Hypothalamus (tissue), 51 donors: ENCODE measurements at places on chromosomes 4 and X.

- no peak for DNase-seq
Measured at GRCh38 chr4:72486991-72487390, 82.0 kb downstream of the ADAMTS3 start.

DNA sequence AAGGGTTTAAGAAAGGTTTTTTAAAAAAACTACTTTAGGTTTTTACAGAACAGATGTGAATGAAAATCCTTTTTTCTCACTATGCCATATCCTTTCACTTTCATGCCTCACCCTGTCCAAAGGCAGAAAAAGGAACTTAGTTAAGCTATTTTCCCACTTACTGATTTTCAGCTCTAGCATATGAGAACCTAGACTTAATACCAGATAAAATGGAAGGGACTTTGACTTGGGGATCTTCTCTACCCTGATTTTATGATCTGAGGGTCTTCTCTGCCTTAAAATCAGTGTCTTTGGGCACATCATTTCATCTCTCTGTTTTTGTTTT is 42.4 kb downstream of the FNIP2 start:
- DNase-seq: no peak

DNA sequence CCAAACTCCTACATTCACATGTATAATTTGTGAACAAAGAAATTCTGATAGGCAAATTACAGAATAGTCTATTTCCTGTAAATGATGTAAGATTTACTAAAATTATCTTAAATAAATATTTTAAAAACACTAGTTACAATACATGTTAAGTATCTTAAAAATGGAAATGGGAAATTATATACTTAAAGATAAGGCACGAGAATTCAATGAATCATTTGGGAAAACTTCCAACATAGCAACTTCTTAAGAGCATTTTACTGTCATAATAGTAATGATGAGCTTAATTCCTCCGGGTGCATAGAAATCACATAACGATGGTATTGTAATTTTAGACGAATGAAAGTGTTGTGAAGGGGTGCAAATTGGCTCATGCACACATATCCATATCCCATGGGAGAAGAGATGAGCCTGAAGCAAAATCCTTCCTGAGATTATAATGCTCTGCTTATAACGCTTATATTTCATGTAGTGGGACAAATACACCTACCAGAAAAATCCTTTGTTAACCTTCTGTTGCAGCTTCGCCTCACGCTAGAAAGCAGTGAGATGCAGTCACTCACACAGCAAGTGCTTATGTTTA is 873.5 kb downstream of the PDHA2 start:
- no peak for DNase-seq

DNA sequence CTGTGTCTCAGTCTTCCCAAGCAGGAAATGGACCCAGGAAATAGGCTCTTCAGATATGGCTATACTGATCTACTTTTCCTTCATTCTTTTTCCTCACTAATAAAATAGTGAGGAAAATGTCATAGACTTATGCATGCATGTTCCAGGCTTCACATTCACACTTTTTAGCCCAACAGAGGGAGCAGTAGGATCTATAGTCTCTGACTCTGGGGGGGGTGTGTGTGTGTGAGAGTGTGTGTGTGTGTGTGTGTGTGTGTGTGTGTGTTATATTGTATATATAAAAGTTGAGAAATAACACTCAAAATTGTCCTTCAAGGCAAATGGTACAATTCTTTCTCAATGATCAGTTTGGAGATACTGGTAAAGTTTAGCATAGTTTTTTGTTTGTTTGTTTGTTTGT is 297.2 kb upstream of the GALNT7 start:
- DNase-seq: no peak

GRCh38 chrX:23788521-23788920 is 5.5 kb downstream of the SAT1 start:
- DNase-seq: no peak

GRCh38 chrX:9466736-9467135 is 1.9 kb downstream of the TBL1X start:
- DNase-seq: no peak

- DNase-seq: no peak
Measured at GRCh38 chr4:175444512-175444911, 367.6 kb downstream of the GPM6A start.

DNA sequence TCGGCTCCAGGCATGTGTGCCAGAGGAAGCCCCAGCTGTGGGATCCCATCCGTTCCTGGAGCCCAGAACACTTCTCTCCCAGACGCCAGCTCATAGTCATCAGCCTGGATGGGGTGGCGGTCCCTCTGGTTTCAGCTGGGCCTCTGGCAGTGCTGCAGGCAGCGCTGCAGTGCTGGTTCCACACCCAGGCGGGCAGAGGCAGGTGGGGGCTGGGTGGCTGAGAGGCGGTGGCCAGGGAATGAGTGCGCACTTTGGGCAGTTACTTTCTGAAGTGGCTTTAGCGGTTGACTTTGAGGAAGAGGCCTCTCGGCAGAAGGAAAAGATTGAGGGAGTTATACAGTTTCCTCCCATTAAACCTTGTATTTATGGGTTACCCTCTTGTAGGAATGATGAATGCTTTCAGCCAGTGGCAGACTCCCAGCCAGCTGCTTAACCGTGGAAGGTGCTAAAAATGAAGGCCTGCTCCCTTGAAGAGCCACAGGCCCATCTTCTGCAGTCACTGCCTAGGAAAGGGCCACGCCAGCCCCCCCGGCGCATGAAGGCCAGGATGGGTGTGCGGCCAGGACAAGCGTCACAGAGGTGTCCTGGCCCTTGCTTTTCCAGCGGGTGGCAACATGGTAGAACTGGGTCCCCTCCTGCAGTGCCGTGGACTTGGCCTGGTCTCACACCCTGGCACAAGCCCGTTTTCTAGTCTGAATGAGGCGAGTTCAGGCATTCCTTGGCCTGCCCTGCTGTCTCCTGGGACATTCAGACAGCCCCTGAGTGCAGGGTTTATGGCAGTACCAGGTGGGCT is 9.9 kb downstream of the TADA2B start:
- peak; percentile 32 for DNase-seq

DNA sequence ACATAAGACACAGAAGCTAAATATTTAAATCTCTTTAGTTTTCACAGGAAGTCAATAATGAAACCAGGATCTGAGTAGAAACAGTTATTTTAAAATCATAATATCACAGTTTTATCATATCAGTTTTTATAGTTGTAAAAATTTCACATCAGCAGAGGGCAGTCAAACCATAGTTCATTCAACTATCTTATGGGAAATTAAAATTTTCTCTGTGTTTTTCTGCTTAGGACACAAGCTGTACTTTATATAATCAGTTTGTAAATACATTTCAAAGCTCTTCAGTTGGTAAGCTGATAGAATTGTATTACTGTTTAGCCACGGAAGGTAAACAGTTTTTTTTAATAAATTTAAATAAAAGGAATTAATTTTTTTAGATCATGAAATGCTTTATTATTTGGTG is 204.8 kb upstream of the NUDT6 start:
- DNase-seq: no peak

DNA sequence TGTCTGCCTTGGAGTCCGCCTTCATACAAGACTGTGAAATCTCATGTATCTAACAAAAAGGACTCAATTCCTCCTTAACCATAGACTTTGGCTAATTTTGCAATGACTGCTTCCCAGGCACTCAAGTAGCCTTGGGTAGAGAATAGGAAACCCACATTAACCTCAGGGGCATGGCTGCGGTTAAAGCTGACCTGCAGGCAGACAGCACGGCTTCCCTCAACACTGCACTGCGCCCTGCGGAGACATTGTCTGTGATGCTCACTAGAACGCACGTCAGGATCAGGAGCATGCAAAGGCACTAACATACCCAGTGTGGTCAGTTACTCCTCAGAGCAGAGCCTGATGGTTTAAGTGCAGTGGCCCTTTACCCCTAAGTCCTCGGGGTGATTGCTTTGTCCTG is 10.3 kb upstream of the GPR143 start:
- no peak for DNase-seq

- no peak for DNase-seq
Measured at GRCh38 chrX:30538271-30538670, 39.3 kb downstream of the TASL start.

DNA sequence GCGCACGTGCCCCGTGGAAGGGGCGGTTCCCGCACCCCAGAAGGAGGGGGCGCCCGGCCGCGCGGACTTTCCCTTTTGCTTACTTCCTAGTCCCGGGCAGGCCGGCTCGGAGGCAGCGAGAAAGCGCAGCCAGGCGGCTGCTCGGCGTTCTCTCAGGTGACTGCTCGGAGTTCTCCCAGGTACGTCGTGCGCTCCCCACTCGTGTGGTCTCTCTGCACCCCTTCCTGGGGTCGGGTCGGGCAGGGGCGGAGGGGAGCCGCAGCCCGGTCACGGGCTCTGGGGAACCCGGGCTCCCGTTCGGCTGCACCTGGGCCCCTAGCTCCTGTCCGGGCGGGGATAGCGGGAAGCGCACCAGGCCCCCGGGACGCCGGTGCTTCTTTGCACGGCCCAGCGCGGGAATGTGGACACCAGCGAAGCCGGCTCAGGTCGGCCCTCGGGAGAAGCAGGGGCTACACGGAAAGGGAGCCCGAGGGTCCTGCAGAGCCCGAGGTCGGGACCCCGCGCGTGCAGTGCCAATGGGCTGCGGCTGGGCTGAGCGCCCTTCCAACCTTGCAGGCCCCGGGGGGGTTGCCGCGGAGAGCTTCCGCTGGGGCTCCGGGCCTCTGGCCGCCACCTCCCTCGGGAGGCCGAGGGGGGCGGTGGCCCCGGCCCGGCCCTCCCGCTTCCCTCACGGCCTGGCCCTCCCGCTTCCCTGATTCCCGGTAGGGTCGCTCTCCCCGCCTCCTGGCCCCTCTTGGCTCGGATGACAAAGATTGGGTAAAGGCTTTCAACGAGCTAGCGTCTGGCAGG is at the start of gene TLR2:
TSS of gene TLR2 (plus strand) at position 99 of the 789 bp plus-strand sequence. CDS start 18,628 bp downstream, outside the sequence.
- peak; percentile 33 for DNase-seq
